ENCODE measurements at places on chromosomes 3 and 15. TPM values are rescaled to one million over a fixed set of nuclear protein-coding genes. Genes with fewer than 3 reads are reported as not detected.

The PRSS50 gene
- 0.13 TPM for polyA plus RNA-seq

The RASGRP1 gene
- polyA plus RNA-seq = 90.9 TPM

The TPRG1 gene
- polyA plus RNA-seq = 30.5 TPM

The PTX3 gene
- polyA plus RNA-seq = 0.10 TPM

The CPN2 gene
- polyA plus RNA-seq = not detected

The IL20RB gene
- polyA plus RNA-seq = 0.45 TPM
